ENCODE measurements at places on chromosomes 11 and 22. TPM values are rescaled to one million over a fixed set of nuclear protein-coding genes. Genes with fewer than 3 reads are reported as not detected.

Gene E2F8
- total RNA-seq = not detected

Gene TBX10
- total RNA-seq = not detected

Gene GLYAT
- total RNA-seq = not detected

Gene DTX4
- 32.4 TPM for total RNA-seq

Gene CCDC73
- 0.60 TPM for total RNA-seq

Gene ZDHHC8
- total RNA-seq = 53.4 TPM

Gene PRCP
- 46.7 TPM for total RNA-seq

Gene CNIH2
- total RNA-seq = not detected

Gene MFRP
- total RNA-seq = not detected

Gene NTM
- 3.7 TPM for total RNA-seq

Gene FOLR1
- total RNA-seq = not detected

Gene APOL4
- 1.2 TPM for total RNA-seq

Gene TTC36
- 2.9 TPM for total RNA-seq

Gene MRGPRE
- total RNA-seq = 0.66 TPM

Gene LGR4
- total RNA-seq = 31.8 TPM

Gene MIAT
- 1.5 TPM for total RNA-seq

Gene ASRGL1
- total RNA-seq = 16.7 TPM

Gene RASSF10
- total RNA-seq = not detected

Gene GRK3
- total RNA-seq = 11.1 TPM

Gene MS4A4E
- total RNA-seq = 4.8 TPM

Gene MIOX
- not detected for total RNA-seq

Gene C11orf71
- 11.9 TPM for total RNA-seq

Gene XNDC1N
- total RNA-seq = 17.7 TPM

Gene FAM83F
- total RNA-seq = 11.2 TPM

Gene NAT10
- total RNA-seq = 36.3 TPM

Data from tibial nerve (tissue), 4 donors.